ENCODE measurements at places on chromosomes 4 and X. TPM values are rescaled to one million over a fixed set of nuclear protein-coding genes. Genes with fewer than 3 reads are reported as not detected.

- no peak for DNase-seq
Observed at GRCh38 chr4:57492251-57492878, 382.2 kb upstream of the IGFBP7 start.

DNA sequence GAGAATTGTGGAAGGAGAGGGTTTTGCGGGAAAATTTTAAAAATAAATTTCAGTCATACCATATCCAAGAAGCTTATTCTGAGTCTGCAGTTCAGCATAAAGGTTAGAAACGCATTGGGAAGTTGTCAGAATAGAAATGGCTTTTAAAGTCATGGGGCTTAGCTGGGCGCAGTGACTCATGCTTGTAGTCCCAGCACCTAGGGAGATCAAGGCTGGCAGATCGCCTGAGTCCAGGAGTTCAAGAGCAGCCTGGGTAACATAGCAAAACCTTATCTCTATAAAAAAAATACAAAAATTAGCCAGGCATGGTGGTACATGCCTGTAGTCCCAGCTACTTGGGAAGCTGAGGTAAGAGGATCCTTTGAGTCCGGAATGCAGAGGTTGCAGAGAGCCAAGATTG is 3.9 kb upstream of the PLA2G12A start:
- no peak for DNase-seq

- DNase-seq: no peak
Observed at GRCh38 chr4:48798117-48798516, 18.0 kb upstream of the FRYL start.

The PNMA3 gene
- total RNA-seq: 0.48 TPM

The PDE5A gene
- 20.0 TPM for total RNA-seq

DNA sequence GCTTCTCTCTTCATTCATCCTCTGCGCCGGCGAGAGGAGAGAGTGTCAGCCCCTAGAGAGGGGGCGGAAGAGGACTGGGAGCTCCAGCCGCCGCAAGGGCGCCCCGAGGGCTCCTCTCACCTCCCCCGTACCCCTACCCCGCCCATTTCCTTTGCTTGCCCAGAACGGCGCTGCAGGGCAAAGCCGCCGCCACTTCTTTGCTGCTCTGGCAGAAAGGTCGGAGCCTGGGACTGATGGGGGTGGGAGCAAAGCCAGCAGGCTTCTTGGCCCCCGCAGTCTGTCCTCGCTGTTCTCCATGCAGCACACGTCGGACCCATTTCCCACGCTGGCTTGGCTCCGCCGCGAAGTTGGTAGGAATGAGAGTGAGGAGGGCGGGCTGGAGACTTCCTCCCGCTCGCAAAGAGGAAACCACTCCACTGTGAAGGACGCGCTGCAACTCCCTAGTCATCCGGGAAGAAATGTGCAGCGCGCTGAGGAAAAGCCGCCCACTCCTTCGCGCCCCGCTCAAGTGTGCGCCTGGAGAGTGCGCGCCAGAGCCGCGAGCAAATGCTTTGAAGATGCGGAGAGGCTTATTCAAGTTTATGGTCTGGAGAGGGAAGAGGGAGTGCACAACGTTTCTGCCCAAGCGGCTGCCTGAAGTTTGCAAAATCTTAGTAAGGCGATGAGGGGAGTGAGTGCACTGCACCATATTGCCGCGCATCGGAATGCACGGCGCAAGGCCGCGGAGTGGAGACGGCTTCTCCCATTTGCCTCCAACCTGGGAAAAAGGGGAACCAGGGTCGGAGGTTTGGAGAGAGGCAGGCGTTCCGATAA is 2.8 kb upstream of the PCDH7 start:
- DNase-seq: peak; percentile 76

DNA sequence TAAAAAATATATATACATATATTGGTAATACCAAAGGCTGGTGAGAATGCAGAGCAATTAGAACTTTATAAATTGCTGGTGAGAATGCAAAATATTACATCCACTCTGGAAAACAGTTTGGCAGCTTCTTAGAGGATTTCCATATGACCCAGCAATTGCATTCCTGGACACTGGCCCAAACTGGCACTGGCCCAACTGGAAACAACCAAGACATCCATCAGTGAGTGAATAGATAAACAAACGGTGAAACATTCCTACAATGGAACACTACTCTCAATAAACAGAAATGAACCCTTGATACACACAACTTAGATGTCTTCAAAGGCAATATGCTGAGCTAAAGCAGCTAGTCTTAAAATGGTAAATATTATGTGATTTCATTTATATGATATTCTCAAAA is 524.2 kb downstream of the IQCM start:
- DNase-seq: no peak

DNA sequence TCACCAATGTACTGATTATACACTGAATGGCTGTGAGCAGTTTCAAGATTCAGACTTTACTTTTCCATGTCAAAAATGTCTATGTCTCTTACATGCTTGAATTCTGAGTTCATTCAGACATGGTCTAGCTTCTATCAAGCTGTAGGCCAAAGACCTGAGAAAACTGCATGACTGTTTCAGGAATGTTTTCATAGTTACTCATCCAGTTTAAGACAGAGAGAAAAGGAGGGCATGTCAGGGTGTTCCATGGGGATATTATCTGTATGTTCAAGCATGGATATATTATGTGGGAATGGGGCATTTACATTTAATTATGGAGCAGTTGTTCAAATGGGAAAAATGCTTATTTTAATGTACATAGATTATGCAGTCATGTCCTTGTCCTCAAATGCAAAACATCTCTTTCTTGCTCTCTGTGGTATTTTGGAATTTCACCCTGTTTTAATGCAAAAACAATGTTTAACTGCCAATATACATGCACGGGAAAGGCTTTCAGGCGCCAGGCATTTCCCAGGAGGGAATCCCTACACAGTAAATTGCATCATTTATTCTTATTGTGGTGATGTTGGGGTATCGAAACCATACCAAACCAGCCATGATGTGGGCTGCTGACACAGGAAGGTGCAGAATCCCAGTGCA is 429.1 kb upstream of the INTU start:
- no peak for DNase-seq

DNA sequence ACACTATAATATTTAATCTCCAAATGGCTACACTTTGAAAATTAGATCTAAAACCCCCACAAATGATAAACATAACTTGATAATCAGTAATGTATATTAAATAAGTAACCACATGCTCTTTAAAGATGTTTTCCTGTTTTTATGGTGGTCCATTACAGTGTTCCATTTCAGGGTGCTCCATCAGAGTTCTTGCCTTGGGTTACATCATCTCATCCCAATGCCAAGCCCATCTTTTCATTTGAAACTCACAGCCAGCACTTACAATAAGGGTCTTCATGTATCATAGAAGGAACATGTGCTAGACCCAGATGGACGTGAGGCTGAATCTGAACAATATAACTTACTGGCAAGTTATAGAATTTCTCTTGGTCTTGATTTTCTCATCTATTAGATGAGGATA is 10.5 kb upstream of the PAQR3 start:
- DNase-seq: no peak

- DNase-seq: no peak
Observed at GRCh38 chrX:16934185-16934584, 12.3 kb upstream of the REPS2 start.

The TMEM131L gene
- 21.2 TPM for total RNA-seq

The CXCL6 gene
- 0.22 TPM for total RNA-seq

DNA sequence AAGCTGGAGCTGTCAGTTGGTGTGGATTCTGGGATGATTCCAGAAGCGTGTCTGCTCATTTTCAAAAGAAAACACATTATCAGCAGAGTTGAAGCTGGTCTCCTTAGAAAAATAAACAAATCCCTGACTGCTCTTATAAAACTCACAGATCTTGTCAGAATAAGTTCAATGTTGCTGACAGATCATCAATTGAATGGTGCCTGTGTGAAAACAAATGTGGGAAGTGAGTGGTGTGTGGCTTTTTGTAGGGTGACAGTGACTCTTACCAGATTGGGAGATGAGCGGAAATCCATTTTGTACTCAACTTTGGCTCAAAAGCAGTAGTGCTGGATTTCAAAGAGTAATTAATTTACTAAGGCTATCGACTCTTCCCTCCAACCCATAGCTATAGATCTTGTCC is 807.8 kb downstream of the RAPGEF2 start:
- DNase-seq: no peak

DNA sequence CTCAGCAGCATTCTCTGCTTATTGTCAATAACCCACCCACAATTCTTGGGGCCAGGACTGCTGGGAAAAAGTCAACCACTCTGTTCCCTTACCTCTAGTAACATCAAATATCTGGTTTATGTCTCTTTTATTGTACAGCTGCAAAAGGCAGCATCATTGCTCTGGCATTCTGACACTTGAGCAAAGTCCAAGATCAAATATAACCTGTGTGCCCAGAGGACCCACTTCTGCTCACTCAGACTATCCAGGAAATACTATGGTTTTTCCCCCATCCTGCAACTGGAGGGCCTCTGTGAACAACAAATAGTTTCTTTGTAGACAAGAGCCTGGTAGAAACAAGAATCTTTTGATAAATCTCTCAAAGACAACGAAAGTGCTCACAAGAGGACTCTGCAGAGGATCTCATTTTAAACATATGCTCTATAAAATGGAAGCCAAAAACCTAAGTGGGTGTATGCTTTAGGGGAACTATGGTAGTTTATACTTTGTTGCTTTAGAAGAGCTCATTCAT is 154.7 kb downstream of the RAB28 start:
- no peak for DNase-seq

GRCh38 chr4:42331914-42332368 is 65.3 kb upstream of the SHISA3 start:
- DNase-seq: no peak

DNA sequence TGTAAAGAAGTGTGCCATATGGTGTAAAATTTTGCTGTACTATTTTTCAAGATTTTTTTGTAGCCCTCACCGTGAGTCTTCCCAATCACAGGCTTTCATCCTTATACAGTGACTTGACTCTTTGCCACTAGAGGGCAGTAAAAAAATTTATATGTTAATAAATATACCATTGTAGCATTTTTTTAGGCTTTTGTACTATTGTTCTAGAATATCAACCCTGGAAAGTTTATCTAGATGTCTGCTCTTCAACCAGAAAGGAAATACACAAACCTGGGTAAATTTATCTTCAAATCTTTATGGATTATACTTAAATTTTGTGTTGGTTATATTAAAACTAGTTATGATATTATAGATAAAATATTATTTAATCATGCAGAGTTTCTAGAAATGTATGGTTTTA is 235.3 kb downstream of the TENM3 start:
- no peak for DNase-seq

DNA sequence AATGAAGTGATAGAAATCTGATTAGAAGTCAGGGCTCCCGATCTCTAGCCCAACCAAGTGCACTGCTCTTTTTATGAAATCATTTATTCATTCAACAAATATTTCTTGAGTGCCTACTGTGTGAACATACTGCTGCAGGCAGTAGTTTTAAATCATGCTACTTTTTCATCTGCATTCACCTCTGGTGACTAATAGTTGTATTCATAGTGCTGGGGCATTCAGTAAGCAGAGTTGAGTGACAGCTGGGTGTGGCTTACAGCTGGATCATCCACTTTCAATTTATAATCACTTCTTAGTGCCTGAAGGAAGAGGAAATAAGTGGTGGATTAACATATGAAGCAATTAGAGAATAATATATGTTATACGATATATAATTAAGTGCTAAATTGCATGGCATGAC is 94.1 kb upstream of the HPRT1 start:
- DNase-seq: no peak

DNA sequence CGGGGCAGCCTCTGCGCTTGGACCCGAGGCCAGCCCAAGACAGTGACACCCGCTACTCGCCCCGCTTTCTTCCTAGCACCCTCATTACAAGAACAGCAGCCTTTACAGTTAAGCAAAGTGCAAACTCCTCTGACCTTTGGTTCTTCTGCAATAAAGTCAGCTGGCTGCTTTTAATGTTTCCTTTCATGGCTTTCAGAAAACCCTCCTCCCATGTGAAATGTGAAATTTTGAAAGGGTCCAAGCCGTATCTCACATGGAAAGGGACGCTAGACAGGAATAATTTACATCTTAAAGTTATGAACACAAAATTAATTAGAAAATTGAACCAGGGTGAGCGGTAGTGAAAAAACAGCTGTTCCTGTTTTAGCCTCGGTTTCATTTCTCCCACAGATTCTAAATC is 520.1 kb upstream of the FRG1 start:
- DNase-seq: no peak

The MAGEA2B gene
- not detected for total RNA-seq

DNA sequence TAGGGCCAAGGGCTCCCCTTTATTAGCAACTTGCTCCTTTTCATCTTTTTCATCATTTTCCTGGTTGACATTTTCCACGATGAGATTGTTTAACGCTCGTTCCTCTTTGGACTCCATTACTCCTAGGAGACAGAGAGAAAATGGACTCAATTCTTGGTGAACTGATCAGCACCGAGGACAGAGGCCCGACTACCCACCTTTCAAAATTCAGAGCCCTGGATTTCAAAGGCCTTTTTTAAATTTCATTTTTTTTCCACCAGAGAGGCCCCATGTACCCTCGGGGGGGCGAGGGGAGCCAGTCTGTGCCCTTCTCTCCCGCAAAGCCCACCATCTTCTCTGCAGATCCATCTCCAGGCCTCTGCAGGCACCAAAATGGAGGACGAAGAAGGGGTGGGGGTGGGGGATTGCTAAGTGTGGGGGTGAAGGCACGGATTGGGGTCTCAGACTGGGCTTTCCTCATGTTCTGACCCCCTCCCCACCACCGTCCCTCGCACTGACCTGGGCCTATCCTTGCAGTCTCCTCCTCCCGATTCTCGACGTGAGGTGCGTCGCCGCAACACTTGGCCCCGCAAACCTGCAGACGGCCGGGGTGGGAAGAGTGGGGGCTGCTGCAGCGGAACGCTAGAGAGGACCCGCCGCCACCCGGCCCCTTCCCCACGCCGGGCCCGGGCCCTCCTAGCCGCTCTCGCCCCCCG is 783 bp downstream of the BEX2 start:
- no peak for DNase-seq

GRCh38 chrX:17610788-17611187 is 126.5 kb upstream of the SCML1 start:
- DNase-seq: no peak

DNA sequence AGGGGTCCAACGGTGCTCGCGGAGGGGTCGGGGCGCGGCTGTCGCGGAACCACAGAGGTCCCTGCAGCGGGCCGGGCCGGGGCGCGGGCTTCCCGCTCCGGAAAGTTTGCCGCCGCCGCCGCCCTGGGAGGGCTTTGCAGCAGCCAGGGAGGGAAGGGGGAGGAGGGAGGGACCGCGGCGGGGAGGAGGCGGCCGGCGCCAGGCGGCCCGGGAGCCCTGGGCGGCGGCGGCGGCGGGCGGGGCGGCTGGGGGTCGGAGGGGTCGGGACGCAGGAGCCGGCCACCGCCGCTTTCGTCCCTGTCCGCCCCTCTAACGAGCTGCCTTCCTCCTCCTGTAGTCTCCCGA is 375 bp downstream of the FGFR3 start:
- no peak for DNase-seq

GRCh38 chrX:48896611-48897011 is 957 bp downstream of the TIMM17B start:
- no peak for DNase-seq

DNA sequence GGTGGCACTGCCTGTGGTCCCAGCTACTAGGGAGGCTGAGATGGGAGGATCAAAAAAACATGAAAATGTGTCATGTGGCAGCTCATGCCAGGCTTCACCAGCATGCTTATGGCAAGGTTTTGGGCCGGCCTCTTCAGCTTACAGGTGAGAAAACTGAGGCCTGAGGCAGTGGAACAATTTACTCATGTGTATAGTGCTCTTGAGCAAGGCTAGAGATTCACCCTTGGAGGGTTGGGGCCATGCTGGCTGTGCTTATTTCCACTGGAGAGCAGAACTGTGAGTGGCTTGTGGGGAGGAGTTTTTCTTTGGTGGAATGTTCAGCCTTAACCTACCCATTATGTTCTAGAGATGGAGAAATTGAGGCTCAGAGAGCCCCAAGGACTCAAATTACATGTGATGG is 31.8 kb downstream of the NSD2 start:
- DNase-seq: no peak

Measured in cardiac septum (tissue), 1 donor.